Left kidney (tissue), 8 donors: ENCODE measurements at places on chromosomes 16 and 17. TPM values are rescaled to one million over a fixed set of nuclear protein-coding genes. Genes with fewer than 3 reads are reported as not detected.
A peak's percentile ranks its signal among the peaks of the same experiment; 100 is the strongest.

GRCh38 chr17:55413825-55414489 is 7.7 kb downstream of the MMD start:
- no peak for DNase-seq

The RAMP2 gene
- polyA plus RNA-seq = 70.0 TPM

DNA sequence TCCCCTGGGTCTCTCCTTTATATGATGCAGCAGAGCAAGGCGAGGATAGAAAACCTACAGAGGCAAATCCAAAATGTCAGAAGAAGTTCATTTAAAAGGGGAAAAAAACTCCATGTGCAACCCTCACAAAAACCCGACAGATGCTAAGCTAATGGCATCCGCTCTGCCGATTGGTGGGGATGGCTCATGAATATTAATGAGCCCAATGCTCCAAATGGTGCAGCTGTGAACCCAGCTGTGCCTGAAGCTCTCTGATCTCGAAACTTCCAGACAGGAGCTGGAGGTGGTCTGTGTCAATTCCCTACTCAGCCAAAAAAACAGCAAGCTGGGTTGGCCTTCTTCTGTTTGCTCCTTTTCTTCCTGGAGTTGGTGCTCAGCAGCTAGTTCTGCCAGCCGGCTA is 15.5 kb downstream of the SNX11 start:
- no peak for DNase-seq

The FBXW10 gene
- 1.0 TPM for polyA plus RNA-seq

DNA sequence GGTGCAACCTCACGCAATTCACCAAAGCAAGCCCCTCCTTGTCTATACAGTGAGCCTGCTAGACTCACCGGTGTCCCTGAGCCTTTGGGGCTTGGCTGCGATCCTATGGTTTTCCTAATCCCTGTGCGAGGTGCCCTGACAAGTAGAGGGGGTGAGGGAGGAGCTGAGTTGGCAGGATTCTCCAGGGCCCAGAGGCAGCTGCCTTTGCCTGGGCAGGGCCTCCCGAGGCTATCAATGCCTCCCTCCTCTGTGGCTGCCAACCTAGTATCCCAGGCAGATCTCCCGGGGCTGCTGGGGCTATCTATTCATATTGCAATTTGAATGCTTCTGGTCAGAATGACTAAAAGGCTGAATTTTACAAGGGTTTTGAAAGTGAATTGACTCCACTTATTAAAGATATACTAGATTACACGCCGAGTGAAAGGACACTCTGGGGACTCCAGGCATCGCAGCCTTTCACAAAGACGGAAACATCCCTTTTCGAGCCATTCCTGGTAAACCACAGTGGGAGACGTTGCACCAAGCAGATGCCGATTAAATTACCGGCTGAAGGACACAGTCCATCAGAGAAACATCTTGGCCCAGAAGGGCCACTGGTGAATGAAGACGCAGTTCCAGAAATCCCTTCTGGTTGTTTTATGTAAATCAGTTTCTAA is 11.3 kb upstream of the PITPNM3 start:
- no peak for DNase-seq

- DNase-seq = no peak
Measured at GRCh38 chr16:67460168-67460567, 20.8 kb downstream of the ATP6V0D1 start.

The MYL4 gene
- polyA plus RNA-seq = 1.9 TPM

DNA sequence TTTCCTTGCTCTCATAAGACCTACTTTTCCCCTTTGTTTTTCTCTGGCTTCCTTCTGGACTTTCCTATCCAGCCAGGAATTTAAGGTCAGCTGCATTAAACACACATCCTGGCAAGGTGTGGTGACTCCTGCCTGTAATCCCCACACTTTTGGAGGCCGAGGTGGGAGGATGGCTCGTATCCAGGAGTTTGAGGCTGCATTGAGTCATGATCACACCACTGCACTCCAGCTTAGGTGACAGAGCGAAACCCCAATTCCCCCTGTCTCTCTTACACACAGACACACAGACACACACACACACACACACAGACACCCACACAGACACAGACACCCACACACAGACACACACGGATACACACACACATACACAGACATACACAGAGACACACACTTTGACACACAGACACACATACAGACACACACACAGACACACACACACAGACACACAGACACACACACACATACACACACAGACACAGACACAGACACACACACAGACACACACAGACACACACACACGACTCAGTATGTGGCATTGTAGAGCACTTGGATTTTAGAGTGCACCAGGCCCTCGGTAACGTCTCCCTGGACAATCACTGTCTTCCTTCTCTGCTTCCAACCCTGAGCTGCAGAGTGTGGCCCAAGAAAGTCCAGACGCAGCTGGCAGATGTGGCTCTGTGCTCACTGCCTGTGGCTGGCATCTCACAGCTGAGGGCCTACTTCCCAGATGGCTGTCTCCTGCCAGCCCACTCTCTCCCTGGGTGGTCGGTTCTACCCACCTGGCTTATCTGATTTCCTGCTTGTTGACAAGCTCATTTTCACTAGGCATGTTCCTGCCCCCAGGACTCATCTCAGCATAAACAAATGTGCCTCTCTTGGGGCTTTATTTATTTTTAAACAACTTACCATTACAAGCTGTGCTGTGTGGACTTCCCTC is 39.0 kb downstream of the NLRP1 start:
- DNase-seq = no peak

DNA sequence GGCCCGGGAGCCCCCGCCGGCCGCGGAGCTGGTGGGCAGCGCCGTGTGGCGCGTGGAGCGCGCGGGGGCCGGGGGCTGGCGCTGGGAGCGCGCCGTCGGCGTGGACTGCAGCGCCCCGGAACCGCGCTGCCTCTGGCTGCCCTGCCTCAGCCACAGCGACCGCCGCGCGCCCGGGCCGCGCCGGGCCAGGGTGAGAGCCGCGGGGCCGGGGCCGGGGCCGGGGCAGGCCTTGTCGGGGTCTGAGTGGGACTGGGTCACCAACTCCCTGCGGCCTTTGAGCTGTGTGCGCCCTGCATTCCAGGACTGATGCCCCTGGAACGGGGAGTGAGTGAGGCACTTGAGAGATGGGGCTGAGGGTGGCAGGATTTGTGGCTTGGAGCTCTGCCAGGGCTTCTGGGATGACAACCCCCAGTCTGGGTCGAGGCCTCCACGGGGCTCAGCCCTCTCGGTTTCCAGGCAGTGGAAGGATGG is 25.7 kb downstream of the ARHGAP23 start:
- no peak for DNase-seq

The TBC1D3B gene
- polyA plus RNA-seq = 16.2 TPM

The KCTD2 gene
- polyA plus RNA-seq = 30.4 TPM

GRCh38 chr16:54076006-54076504 is 210.5 kb downstream of the IRX3 start:
- DNase-seq = no peak

The CIBAR2 gene
- polyA plus RNA-seq = 0.27 TPM

DNA sequence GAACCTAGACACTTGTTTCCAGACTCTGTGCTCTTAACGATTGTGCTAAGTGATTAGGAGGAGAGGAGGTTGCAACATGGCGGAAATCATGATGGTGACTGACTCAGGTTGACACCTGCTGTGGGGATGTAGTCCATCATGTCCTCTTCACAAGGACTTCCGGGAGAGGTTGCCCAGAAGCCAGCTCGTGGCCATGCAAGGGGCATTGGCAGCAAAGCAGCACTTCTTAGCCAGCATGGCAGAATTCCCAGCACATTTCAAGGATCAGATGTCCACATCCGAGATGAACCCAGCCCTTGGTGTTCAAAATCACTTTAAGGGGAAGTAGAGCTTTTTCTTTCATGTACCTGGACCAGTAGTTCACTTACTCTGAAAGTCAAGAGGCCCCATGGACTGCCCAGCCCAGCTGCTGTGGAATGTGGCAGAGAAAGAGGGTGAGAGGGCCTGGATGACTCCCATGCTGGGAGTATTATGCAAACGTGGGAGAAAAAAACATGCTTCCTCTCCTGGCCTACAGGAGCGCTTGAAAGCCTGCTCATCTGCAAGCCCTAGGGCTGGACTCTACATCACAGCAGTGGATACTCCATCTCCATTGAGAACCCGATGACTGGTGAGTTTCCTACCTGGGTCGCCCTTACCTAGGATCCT is 65.5 kb downstream of the IRX6 start:
- no peak for DNase-seq

The ETV4 gene
- 43.6 TPM for polyA plus RNA-seq

GRCh38 chr17:37179893-37180292 is 195.9 kb upstream of the C17orf78 start:
- DNase-seq = no peak

The CCL2 gene
- 18.7 TPM for polyA plus RNA-seq

- DNase-seq = peak; percentile 86
Measured at GRCh38 chr17:48471817-48472410, 41.9 kb upstream of the SKAP1 start.

The TBX2 gene
- polyA plus RNA-seq = 55.9 TPM

DNA sequence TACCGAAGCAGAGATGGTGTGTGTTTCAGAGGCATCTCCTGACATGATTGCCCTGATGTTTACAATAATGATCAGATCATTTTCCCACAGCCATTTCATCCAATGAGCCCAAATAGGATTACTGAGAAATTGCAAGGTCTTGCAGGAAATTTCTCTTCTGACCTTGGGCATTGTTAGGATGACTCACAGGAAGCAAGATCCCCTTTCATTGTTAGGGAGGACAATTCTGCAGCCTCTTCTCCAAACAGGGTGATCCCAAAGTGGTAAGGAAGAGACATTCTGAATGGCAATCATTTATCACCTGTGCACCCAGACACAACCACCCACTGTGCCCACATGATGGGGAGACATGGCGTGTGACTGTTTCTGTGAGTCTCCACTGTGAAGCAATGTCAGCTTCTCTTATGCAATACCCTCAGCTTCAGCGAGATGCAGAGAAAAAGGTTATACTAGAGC is 306.7 kb upstream of the XYLT1 start:
- no peak for DNase-seq

The ENPP7 gene
- 4.7 TPM for polyA plus RNA-seq

- no peak for DNase-seq
Measured at GRCh38 chr16:1961651-1962067, 2.3 kb downstream of the NDUFB10 start.

DNA sequence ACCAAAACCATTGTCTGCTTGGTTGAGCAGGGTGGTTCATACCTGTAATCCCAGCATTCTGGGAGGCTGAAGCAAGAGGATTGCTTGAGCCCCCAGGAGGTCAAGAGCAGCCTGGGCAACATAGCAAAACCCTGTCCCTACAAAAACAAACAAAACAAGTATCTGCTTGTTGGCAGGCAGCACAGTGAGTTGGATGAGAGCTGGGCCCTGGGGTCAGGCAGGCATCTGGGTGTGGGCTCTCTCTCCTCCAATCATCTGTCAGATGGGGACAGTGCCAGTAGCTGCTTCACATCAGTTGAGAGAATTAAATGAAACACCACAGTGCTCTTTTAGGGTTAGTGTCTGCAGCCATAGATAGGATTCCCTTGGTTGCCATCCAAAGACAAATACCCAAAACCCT is 5.8 kb downstream of the ARMC7 start:
- DNase-seq = no peak

The SLC5A2 gene
- 62.1 TPM for polyA plus RNA-seq

- DNase-seq = no peak
Measured at GRCh38 chr17:45123930-45124796, 8.2 kb downstream of the PLCD3 start.

DNA sequence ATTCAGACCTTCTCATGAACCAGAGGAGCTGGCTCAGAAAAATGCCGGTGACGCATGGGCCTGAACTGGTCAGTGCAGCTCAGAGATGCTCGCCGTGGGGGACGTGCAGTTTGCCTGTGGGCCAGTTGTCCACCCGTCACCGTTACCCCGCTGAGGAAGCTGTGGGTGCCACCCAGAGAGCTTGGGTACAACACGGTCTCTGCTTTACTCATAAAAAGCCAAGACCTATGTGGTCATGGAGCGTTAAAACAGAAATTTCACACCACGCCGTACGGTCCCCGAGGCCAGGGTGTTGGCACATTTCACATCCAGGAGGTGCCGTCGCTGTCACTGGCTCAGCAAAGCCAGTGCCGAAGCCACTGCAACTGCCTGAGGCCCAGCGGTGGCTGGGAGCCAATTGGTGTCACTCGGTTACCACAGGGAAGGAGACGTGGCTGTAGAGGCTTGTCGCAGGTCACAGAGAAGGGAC is 120.9 kb downstream of the METRNL start:
- DNase-seq = no peak
